ENCODE measurements at places on chromosomes 5 and 9. TPM values are rescaled to one million over a fixed set of nuclear protein-coding genes. Genes with fewer than 3 reads are reported as not detected.

The GAPT gene
- not detected for total RNA-seq

The PIK3R1 gene
- 195 TPM for total RNA-seq

DNA sequence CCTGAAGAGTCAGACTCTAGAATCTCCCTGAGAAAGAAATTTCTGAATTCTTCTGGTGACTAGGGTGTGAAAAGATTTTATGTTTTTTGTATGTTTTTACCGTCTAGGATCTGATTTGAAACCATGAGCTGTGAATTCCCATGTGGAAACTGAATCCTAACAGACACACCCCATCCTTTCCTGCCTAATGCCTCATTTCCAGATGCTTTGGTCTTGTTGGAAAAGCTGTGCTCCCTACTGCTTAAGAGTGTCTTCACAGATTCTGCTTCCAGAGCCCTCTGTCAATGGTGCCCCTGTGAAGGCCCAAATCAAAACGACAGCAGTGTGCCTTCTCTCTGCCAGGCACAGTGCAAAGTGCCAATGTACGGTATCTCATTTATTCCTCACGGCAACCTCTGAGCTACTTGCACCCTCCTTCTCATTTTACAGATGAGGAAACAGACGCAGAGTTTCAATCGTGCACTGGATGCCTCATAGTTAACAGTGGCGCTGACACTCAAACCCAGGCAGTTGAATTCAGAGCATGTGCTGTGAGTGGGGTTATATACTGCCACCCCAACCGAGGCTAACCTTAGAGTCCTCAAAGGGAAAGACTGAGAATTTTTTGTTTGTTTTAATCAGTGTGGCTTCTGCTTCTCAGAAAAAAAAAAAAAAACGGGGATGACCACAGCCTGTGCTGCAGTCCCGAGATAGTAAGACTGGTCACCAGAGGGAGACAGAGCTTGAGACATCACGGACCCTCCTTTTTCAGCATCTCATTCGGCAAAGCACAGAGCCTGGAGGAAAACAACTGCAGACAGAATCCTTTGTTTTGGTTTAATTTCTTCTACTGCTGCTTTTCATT is 188.4 kb downstream of the SNCAIP start:
- no peaks in the 10 kb centered on the region for H3K27me3 ChIP-seq
- H3K36me3 ChIP-seq, result no peaks in the 10 kb centered on the region
- no peak overlapping the region for H3K27ac ChIP-seq
- no peak overlapping the region for H3K4me3 ChIP-seq
- no peak for DNase-seq

GRCh38 chr9:135517407-135517822 is 3.8 kb upstream of the LCN1 start:
- H3K4me3 ChIP-seq, result no peak overlapping the region
- H3K27me3 ChIP-seq, result peaks cover 26% of the 10 kb centered on the region
- H3K27ac ChIP-seq, result no peak overlapping the region
- H3K36me3 ChIP-seq, result no peaks in the 10 kb centered on the region
- no peaks in the 10 kb centered on the region for H3K4me1 ChIP-seq

DNA sequence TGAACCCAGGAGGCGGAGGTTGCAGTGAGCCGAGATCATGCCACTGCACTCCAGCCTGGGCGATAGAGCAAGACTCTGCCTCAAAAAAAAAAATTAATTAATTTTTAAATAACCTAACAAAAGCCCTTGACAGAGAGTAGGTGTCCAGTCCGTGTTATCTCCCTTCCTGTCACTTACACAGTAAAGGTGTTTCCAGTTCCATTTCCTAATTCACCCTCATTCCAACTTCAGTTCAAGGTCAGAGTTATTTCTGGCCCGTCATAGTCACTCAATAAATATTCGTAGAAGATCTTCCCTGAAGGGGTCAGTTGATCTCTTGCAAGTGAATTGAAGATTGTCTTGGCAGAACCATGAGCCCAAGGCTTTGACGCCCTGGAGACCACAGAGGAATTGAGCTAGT is 16.4 kb upstream of the ERGIC1 start:
- H3K27ac ChIP-seq, result no peak overlapping the region
- no peaks in the 10 kb centered on the region for H3K27me3 ChIP-seq
- no peaks in the 10 kb centered on the region for H3K36me3 ChIP-seq
- no peak for DNase-seq
- no peaks in the 10 kb centered on the region for H3K4me1 ChIP-seq

The SELENOP gene
- 0.38 TPM for total RNA-seq

The DMRTA1 gene
- not detected for total RNA-seq

The FOXD4 gene
- 0.22 TPM for total RNA-seq

DNA sequence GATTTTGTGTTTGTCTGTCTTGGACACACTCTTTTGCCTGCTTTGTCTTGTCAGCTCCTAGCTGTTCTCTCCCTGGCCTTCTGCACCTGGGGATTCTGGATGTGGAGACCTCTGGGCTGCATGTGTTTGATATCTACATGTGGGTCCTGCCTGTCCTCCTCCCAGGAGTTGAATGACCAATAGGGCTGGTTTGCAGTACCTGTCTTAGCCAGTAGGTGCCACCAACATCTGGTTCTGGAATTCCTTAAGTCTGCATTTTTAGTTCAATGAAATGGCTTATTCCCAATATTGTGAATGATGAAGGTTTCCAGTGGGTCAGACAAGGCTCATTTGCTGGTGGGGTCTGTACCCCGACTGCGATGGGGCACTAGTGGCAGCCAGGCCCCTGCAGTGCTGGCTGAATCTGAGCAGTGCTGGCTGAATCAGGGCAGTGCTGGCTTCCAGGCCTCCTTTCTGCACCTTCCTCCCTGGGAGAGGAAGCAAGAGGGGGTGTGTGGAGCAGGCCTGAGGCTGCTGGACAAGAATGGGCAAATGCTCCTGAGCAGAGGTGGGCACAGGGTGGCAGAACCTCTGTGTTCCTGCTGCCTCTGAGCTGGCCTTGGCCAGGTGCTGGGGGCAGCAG is 73.3 kb downstream of the RXRA start:
- no peak overlapping the region for H3K27ac ChIP-seq
- peaks cover 5% of the 10 kb centered on the region for H3K36me3 ChIP-seq
- DNase-seq, result no peak
- H3K4me3 ChIP-seq, result no peak overlapping the region

GRCh38 chr5:60727033-60727679 is 27.2 kb upstream of the DEPDC1B start:
- no peak overlapping the region for H3K4me3 ChIP-seq
- peaks cover 31% of the 10 kb centered on the region for H3K27me3 ChIP-seq
- H3K36me3 ChIP-seq, result no peaks in the 10 kb centered on the region
- H3K4me1 ChIP-seq, result no peaks in the 10 kb centered on the region

DNA sequence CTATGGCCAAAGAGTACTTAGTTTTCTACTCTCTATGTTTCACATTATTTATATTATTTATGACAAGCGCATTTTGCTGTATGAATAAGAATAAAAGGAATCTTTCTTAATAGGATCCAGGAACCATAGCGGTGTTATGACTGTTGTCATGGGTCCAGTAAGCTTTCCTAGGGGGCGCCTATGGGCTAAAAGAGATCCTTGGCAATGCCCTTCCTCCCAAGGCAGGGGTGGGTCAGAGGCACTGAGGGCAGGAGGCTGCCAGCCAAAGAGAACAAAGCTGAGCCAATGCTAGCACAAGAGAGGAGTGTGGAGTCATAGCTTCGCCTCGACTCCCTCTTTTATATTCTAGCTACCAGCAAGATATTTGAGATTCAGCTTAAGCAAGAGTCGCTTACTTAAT is 98.4 kb upstream of the GNAQ start:
- H3K4me3 ChIP-seq, result no peak overlapping the region
- H3K27me3 ChIP-seq, result peaks cover 7% of the 10 kb centered on the region
- peaks cover 5% of the 10 kb centered on the region for H3K36me3 ChIP-seq
- H3K27ac ChIP-seq, result no peak overlapping the region

DNA sequence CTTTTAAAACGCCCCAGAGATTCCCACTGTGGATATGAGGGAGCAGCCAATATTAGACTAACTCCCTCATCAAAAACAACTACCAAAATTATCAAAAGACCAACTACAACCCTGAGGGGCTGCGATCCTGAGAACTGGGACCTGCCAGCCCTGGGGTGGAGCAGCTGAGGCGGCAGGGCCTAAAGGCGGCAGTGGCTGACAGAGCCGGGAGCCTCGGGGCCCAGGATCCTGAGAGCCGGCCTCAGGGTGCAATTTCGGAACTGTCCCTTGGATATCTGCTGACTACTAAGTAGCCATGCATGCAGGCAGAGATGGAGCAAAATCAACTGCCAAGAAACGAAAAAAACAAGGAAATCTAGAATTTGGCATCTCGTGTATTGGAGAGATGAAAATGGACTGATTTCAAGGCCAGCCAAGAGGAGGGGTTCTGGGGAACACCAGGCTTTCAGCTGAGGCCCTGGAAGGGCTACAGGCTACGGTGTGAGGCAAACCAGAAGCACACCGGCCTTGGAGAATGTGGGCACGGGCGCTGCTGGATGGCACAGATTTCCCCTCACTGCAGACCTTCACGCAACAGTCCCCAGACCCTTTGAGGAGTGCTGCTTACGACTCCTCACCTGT is 63.6 kb upstream of the UBAC1 start:
- H3K4me1 ChIP-seq, result peaks cover 20% of the 10 kb centered on the region
- H3K4me3 ChIP-seq, result no peak overlapping the region
- DNase-seq, result peak; percentile 38
- H3K27ac ChIP-seq, result no peak overlapping the region
